NCI-H1092 (cell line): ENCODE measurements at places on chromosomes 7 and 10.
A peak's percentile ranks its signal among the peaks of the same experiment; 100 is the strongest.

DNA sequence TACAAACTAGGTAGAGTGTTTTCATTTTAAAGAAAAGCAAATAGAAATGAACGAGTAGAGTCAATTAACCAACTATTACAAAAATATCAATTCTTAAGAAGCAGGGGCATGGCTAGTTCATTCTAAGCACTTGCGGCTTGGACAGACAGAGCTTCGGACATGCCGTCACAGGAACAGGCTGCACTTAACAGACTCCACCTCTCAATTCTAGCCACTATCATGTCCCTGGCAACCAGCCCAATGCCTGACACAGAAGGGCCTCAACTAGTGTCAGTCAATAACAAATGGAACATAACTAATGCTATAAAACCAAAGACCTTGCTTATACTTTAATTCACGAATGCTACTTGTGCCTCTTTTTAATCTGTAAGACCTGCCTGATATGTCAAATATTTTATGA, 74.4 kb downstream of the TPK1 start:
- DNase-seq: no peak

GRCh38 chr10:34295142-34295548, 520.0 kb downstream of the PARD3 start:
- no peak for DNase-seq

GRCh38 chr7:143477501-143478150, at the start of gene TAS2R41:
Gene TAS2R41 (plus strand): TSS chr7:143477873. CDS start chr7:143477873, 0 bp downstream.
- DNase-seq: no peak

GRCh38 chr10:100934084-100934659, 21.4 kb downstream of the SLF2 start:
- no peak for DNase-seq

GRCh38 chr7:99106411-99106810, 37.5 kb downstream of the SMURF1 start:
- DNase-seq: no peak

- no peak for DNase-seq
These were observed 128.7 kb downstream of the COBL start for GRCh38 chr7:51187941-51188340.

GRCh38 chr10:75851580-75852345, 420.3 kb downstream of the LRMDA start:
- DNase-seq: no peak

- no peak for DNase-seq
These were observed 183.4 kb downstream of the HTR7 start for GRCh38 chr10:90674461-90674860.

DNA sequence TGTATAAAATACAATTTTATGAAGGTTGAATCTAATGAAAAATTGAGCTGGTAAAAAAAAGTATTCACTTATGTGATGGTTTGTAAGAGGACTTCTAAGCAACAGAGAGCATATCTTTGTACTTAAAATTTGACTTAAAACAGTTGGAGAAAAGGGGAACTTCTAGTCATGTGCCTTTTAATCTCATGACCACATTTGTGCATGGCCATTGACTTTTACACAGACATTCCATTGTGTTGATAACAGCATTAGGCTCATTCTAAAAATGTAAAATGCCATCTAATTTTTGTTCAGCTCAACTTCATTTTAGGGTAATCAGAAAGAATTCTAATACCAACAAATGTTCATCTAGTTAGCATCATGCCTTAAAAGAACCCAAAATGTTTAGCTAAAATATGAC, 119.9 kb downstream of the HPSE2 start:
- no peak for DNase-seq

GRCh38 chr7:45408409-45408737, 165.8 kb upstream of the ADCY1 start:
- no peak for DNase-seq

DNA sequence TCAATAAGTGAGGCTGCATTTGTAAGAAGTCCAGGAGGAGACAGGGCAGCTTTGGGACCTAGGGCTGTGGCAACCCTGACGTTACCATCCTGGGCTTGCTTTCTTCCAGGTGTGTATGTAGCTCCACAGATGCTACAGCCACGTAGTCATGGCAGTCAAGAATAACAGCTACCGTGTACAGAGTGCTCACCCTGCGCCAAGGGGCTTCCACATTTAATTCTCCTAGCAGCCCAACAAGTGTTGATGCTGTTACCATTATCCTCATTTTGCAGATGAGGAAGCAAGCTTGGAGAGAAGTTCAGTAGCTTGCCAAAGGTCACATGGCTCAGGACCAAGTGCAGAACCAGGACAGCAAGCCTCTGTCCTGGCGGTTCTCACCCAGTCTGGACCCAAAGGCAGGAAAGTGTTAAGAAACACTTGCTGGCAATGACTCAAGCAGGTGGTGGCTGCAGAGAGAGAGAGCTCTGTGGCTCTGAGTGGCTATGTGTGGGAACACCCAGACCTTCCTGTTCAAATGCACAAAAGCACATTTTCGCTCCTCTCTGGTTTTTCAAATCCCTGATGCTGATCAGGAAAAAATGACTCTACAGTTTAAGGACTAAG, 89.8 kb downstream of the CREM start:
- DNase-seq: peak; percentile 37

DNA sequence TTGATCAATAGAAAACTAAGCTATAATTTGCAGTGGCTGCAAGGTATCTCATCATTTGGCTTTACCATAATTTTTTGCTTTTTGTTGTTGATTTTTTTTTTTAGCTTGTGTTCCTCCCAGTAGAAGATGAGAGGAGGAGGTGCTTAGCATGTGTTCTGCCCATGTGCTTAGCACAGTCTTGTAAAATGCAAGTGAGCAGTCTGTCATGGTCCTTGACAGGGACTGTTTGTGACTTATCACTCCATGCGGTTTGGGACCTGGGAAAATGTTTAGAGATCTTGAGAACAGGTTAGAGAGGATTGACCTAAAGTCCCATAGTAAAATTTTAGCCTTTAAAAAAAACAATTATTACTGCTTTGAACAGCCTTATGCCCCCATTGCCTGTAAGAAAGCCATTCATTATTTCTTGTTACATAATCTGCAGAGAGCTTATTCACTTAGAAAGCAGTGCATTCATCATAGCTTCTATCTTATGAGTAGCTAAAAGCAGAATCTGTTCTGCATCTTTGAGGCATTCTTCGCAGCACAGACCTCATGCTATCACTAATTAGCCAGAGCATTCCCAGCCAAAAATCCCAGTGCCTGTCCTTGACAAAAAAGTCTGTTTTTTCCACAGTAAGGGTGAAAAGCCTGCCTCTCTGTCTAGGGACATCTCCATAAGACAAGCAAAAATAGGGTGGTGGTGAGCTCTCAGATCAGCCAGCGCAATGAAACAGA, 748.7 kb upstream of the GALNT17 start:
- no peak for DNase-seq

DNA sequence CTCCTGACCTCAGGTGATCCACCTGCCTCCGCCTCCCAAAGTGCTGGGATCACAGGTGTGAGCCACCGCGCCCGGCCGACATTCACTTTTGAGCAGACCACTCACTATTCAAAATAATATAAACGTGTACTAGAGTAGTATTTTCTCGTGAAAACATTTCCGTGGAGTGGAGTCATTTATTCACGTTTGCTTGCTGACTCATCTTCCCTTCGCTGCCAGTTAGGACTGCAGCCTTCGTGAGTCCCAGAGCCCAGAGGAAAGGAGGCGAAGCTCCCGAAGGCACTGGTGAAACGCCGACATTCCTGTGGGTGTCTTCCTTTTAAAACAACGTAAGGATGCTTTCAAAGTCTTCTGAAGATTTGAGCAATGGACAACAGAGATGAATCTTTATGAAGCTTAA, 10.9 kb upstream of the INPP5A start:
- DNase-seq: no peak

DNA sequence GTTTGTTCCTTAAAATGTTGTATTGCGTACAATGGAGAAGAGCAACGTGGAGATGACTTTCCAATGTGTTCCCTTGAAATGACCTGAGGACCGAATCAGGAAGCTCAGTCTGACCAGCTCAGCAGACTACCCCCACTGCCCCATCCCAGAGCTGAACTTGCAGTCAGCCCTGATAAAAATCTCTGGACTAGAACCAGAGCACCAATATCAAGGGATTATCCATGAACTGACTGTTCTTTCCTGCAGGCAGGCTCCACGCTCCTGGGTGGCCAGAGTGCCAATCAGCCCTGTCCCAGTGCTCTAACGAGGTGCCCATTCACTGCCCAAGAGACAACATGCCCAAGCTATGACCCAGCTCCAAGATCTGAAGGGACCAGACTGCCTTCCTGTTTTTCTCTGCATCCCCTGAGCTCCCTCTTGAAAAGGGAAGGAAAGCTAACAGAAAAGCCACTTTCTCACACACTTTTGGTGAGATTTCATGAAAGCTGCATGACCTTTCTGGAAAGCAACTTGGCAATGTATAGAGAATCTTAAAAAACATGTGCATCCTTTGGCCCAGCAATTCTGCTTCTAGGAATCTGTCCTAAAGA, 130.2 kb downstream of the KCNMA1 start:
- no peak for DNase-seq

DNA sequence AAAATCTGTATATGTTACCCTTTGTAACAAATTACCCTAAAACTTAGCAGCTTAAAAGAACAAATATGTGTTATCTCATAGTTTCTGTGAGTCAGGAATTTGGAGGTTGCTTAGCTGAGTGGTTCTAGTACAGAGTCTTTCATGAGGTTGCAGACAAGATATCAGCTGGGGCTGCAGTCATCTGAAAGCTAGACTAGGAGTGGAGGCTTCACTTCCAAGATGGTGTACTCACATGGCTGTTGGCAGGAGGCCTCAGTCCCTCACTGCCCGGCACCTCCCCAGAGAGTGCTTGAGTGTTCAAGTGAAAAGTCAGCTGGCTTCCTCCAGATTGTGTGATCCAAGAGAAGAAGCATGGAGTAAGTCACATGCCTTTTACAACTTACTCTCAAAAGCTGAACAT, 16.9 kb upstream of the GGCT start:
- DNase-seq: no peak

GRCh38 chr10:96991313-96991841, 159.3 kb downstream of the LCOR start:
- DNase-seq: no peak

DNA sequence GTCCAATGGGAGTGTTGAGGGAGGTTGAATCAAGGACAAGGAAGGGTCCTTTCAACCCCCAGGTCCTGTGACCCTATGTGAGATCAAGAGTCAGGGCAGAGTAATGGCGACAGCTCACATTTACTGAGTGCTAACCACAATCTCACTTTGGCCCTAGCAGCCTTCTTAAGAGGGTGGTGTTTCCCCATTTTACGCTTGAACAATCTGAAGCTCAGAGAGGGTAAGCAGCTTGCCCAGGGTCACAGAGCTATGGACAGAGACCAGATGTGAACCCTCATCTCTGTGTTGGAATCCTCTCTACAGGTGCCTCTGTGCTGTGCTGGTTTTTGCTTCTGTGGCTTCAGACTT, 102.0 kb downstream of the GRK5 start:
- DNase-seq: no peak

- no peak for DNase-seq
These were observed 51.5 kb downstream of the FAM107B start for GRCh38 chr10:14723052-14723689.

GRCh38 chr7:97357459-97357858, 240.0 kb downstream of the SDHAF3 start:
- DNase-seq: no peak

- no peak for DNase-seq
These were observed 62.0 kb downstream of the CCNY start for GRCh38 chr10:35398355-35398754.

GRCh38 chr10:89160339-89160738, 46.8 kb downstream of the CH25H start:
- DNase-seq: no peak

DNA sequence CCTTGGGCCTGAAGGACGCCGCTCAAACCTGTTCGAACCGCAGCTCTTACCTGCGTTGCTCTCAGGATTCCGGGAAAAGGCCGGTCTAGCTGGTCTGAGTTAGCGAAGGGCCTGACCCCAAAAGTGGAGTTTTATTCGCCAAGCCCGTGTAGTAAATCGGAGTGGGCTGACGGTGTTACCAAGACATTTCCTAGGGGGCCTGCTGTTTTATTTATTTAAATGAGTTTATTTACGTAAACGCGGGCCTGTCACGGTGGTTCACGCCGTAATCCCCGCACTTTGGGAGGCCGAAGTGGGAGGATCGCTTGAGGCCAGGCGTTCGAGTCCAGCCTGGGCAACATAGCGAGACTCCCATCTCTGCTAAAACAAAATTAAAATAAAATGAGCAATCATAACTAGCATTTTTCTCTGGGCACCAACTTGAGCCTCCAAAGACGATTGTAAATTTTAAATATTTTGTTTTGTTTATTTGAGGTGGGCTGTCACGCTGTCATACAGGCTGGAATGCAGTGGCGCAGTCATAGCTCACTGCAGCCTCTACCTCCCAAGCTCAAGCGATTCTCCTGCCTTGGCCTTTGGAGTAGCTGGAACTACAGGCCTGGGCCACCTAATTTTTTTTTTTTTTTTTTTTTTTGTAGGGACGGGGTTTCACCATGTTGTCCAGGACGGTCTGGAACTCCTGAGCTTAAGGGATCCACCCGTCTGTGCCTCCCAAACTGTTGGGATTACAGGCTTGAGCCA, 903 bp downstream of the ZNF655 start:
- peak; percentile 19 for DNase-seq

DNA sequence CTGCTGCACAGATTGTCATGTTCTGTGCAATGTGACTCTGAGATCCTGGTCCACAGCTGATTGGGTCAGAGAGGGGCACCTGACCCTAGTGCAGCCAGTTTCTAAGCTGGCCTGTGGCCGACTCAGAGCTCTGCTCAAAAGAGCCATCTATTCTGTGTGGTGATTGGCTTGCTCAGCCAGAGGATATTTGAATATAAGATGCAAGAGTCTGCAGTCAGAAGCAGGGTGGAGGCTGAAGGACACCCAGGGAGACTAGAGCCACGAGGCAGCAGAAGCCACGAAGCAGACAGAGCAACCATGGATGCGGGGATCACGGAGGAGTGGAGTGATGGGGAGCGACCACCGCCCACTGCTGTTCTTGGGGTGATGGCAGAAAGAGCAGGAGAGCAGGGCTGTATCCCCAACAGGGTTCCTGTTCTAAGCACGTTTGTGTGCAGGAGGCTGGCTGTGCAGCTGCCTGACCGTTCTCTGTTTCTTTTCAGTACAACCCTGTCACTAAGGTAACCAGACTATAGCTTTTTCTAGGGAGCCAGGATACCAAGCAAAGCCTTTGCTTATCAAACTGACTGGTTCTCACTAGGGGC, 19.5 kb upstream of the RHEB start:
- DNase-seq: peak; percentile 88

GRCh38 chr7:53542157-53542556, 506.7 kb downstream of the POM121L12 start:
- no peak for DNase-seq

DNA sequence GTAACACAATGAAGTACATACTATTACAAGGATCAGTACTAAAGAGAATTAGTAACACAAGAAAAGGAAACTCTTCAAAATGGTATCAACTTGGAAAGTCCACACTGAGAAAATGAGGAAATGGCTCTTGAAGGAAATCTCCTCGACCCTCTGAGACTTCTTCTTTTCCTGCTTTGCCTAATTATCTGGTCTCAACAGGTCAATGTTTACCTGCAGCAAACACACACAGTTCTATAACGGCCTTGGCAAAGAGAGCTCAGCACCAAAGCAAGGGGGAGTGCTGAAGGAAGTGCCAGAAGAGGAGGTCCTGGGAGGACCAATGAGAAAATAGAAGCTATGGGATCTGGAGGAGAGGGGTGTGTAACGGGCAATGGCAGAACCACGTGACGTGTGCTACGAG, 21.9 kb downstream of the CHCHD3 start:
- no peak for DNase-seq
